ENCODE measurements at places on chromosomes 12 and 14.

DNA sequence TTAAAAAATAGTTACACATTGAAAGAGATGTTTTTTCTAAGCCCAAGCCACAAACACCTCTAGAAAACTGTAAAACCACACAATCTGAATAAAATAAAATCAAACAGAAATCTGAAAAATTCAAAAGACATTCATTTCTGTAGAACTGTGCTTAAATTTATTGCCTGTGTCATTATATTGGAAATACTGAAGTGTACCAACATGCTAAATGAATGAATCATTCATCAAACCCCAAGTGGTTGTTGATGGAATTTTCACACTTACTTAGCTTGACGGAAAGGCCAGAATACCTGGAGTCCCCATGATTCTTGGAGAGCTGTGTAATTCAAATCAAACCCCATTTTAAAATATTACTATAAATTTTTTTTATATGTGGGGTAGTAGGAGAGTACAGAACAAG, 2.7 kb downstream of the KITLG start:
- H3K4me1 ChIP-seq: peaks cover 10% of the 10 kb centered on the region
- no peak for DNase-seq
- no peak overlapping the region for H3K4me3 ChIP-seq
- H3K27ac ChIP-seq: no peak overlapping the region

DNA sequence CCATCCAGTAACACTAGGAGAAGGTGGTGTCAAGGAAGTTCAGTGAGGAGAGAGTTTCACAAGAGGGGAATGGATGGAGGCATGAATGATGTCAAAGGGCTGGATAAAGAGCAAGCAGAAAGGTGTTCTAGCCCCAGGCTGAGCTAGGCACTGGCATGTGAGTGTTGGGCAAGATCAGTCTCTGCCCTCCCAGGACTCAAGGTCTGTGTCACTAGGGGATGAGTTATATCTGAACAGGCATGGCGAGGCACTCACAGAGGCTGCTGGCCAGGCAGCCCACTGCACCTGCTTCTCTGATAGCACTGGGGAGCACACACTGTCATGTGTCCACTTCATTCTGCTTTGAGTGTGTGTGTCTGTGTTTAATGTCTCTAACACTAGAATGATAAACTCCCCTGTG, 903.8 kb downstream of the BCL11B start:
- no peak overlapping the region for H3K4me3 ChIP-seq
- H3K27me3 ChIP-seq: no peaks in the 10 kb centered on the region
- no peak for DNase-seq
- H3K27ac ChIP-seq: no peak overlapping the region
- H3K36me3 ChIP-seq: no peaks in the 10 kb centered on the region

- no peak overlapping the region for H3K4me3 ChIP-seq
- H3K27me3 ChIP-seq: no peaks in the 10 kb centered on the region
- no peak overlapping the region for H3K27ac ChIP-seq
- no peak for DNase-seq
- peaks cover 14% of the 10 kb centered on the region for H3K4me1 ChIP-seq
Observed at GRCh38 chr14:103382376-103382775, 2.8 kb upstream of the MARK3 start.

- H3K36me3 ChIP-seq: no peaks in the 10 kb centered on the region
- no peaks in the 10 kb centered on the region for H3K27me3 ChIP-seq
- DNase-seq: no peak
- H3K4me3 ChIP-seq: no peak overlapping the region
Observed at GRCh38 chr12:18828483-18828882, 90.6 kb downstream of the CAPZA3 start.

- H3K27me3 ChIP-seq: no peaks in the 10 kb centered on the region
- H3K4me1 ChIP-seq: no peaks in the 10 kb centered on the region
- DNase-seq: no peak
- no peak overlapping the region for H3K4me3 ChIP-seq
Observed at GRCh38 chr12:97960741-97961608, 498.4 kb downstream of the RMST start.

GRCh38 chr14:59391388-59391787, 73.8 kb downstream of the GPR135 start:
- H3K27me3 ChIP-seq: no peaks in the 10 kb centered on the region
- no peak for DNase-seq
- H3K27ac ChIP-seq: no peak overlapping the region
- H3K36me3 ChIP-seq: no peaks in the 10 kb centered on the region

- H3K4me3 ChIP-seq: no peak overlapping the region
- H3K27me3 ChIP-seq: no peaks in the 10 kb centered on the region
- no peaks in the 10 kb centered on the region for H3K36me3 ChIP-seq
- no peaks in the 10 kb centered on the region for H3K4me1 ChIP-seq
- no peak for DNase-seq
Observed at GRCh38 chr12:105622220-105622619, 291.7 kb downstream of the C12orf75 start.

GRCh38 chr12:6567112-6567670, 900 bp downstream of the NOP2 start:
- peak overlapping the region; percentile 88 for H3K27ac ChIP-seq
- H3K4me1 ChIP-seq: peaks cover 18% of the 10 kb centered on the region
- H3K4me3 ChIP-seq: peak overlapping the region; percentile 80
- DNase-seq: no peak
- no peaks in the 10 kb centered on the region for H3K27me3 ChIP-seq

DNA sequence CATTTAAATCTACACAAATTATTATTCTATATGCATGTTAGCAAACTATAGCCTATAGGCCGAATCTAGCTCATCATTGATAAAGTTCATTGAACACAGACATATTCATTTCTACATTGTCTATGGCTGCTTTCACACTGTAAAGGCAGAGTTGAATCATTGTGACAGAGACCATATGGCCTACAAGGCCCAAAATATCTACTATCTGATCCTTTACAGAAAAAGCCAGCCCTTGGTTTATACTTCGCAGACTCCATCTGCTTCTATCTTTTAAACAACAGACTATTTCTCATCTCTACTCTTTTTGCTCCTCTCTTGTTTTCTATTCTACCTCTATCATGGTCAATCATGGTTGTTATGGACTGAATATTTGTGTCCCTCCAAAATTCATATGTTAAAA, 190.7 kb downstream of the EXOC5 start:
- no peaks in the 10 kb centered on the region for H3K36me3 ChIP-seq
- no peak overlapping the region for H3K27ac ChIP-seq
- no peaks in the 10 kb centered on the region for H3K4me1 ChIP-seq
- no peaks in the 10 kb centered on the region for H3K27me3 ChIP-seq

- no peak for DNase-seq
- H3K4me3 ChIP-seq: no peak overlapping the region
- H3K4me1 ChIP-seq: peaks cover 23% of the 10 kb centered on the region
- H3K27me3 ChIP-seq: no peaks in the 10 kb centered on the region
Observed at GRCh38 chr14:58697930-58698642, 60.3 kb downstream of the DACT1 start.

DNA sequence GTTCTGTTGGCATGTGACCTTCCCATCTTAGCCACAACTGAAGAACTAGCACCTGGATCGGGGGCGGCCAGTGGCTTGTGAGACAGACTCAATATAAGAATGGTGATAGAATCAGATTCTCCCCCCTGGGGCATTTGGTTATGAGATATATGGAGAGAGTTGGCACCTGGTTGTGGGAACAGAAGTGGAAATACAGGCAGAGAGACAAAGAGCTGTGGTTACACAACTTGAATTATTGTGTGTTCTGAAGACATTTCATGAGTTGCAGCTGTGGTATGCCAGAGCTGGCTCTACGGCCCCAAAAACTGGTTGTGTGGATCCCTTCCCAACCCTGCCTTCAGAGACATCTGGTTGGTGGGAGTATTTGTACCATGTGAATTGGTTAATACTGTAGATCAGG, 2.9 kb upstream of the MSRB3 start:
- peaks cover 14% of the 10 kb centered on the region for H3K4me1 ChIP-seq
- no peak for DNase-seq
- H3K27me3 ChIP-seq: no peaks in the 10 kb centered on the region
- H3K4me3 ChIP-seq: no peak overlapping the region
- H3K36me3 ChIP-seq: no peaks in the 10 kb centered on the region

GRCh38 chr12:96034621-96035282, 635 bp downstream of the LTA4H start:
- no peaks in the 10 kb centered on the region for H3K27me3 ChIP-seq
- peak overlapping the region; percentile 83 for H3K4me3 ChIP-seq
- peaks cover 11% of the 10 kb centered on the region for H3K4me1 ChIP-seq
- H3K27ac ChIP-seq: peak overlapping the region; percentile 81

GRCh38 chr12:103620395-103620794, 33.3 kb downstream of the STAB2 start:
- no peaks in the 10 kb centered on the region for H3K36me3 ChIP-seq
- no peak overlapping the region for H3K27ac ChIP-seq
- no peak for DNase-seq
- H3K4me3 ChIP-seq: no peak overlapping the region
- H3K27me3 ChIP-seq: no peaks in the 10 kb centered on the region

DNA sequence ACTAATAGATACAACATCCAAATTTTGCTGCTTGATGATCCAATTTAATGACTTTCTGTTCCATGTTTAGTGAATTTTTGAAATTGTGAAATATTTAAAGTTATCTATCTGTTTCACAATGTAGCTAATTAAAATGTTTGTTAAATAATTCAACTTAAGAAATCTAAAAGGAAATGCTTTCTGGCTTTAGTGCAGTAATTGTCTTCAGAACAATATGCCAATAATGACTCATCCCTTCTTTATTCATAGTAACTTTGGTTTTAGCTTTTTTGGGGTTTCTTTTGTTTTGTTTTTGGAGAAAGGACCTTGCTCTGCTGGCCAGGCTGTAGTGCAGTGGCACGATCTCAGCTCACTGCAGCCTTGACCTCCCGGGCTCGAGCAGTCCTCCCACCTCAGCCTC, 479.2 kb upstream of the RGS6 start:
- no peak overlapping the region for H3K4me3 ChIP-seq
- no peak overlapping the region for H3K27ac ChIP-seq
- no peak for DNase-seq
- no peaks in the 10 kb centered on the region for H3K4me1 ChIP-seq
- H3K27me3 ChIP-seq: no peaks in the 10 kb centered on the region

DNA sequence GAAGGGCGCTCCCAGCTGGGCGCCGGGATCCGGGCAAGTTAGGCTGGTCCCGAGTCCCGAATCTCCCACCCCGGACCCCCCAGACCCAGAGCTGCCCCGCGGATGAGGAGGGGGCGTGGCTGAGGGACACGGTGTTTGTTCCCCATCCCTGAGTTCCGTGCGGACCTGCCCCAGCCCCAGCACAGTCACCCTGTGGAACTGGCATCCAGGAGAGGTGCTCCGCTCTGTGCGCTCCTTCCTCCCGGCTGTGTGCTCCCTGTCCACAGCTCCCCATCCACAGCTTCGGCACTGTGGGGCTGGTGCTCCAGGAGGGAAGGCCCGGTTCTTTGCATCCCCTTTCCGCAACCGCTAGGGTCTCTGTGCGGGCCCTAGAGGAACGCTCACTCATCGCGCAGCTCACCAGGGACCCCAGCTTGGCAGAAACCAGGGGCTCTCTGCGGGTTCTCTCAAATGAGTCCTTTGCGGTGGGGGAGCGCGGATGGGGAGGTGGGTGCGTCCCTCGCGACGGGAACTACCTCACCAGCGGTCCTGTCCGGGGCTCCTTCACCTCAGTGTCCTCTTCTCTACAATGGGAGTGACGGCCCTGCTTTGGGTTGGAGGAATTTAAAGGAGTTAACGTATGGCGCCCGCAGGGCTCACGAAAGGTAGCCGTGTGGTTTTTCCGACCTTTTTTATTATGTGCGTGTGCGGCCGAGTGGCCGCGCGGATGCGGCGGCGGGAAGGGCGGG, 845 bp downstream of the TMEM132C start:
- H3K27me3 ChIP-seq: no peaks in the 10 kb centered on the region
- DNase-seq: no peak
- no peak overlapping the region for H3K4me3 ChIP-seq
- H3K27ac ChIP-seq: no peak overlapping the region
- no peaks in the 10 kb centered on the region for H3K4me1 ChIP-seq
- no peaks in the 10 kb centered on the region for H3K36me3 ChIP-seq

- H3K4me1 ChIP-seq: no peaks in the 10 kb centered on the region
- H3K4me3 ChIP-seq: peak overlapping the region; percentile 37
- no peaks in the 10 kb centered on the region for H3K36me3 ChIP-seq
- no peaks in the 10 kb centered on the region for H3K27me3 ChIP-seq
Observed at GRCh38 chr12:130916241-130916911, 37.3 kb upstream of the ADGRD1 start.

DNA sequence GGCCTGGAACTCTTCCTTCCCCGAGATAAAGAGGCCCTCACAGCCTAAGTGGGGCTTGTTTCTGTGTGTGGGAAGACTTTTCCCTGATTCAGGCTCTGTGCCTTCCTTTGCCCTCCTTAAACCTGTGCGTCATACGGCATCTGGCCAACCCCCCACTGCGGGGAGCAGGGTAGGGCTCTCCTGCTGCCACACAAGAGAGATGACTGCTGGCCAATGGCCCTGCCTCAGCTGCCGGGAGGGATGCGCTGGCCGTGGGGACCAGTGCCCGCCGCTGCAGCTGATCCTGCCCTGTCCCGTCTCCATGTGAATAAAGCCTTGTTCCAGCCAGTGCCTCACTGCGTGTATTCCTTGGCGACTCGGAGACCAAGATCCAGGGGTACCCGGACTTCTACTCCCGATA, 42.5 kb upstream of the BEGAIN start:
- no peak overlapping the region for H3K4me3 ChIP-seq
- no peaks in the 10 kb centered on the region for H3K27me3 ChIP-seq
- no peaks in the 10 kb centered on the region for H3K4me1 ChIP-seq
- H3K36me3 ChIP-seq: no peaks in the 10 kb centered on the region
- no peak for DNase-seq
- H3K27ac ChIP-seq: no peak overlapping the region

- H3K4me1 ChIP-seq: no peaks in the 10 kb centered on the region
- no peaks in the 10 kb centered on the region for H3K27me3 ChIP-seq
- no peak overlapping the region for H3K4me3 ChIP-seq
- DNase-seq: no peak
Observed at GRCh38 chr12:96810477-96810876, 96.6 kb upstream of the NEDD1 start.

GRCh38 chr12:2212971-2213869, 160.4 kb downstream of the CACNA1C start:
- no peaks in the 10 kb centered on the region for H3K36me3 ChIP-seq
- H3K4me1 ChIP-seq: peaks cover 5% of the 10 kb centered on the region
- no peak overlapping the region for H3K27ac ChIP-seq
- H3K4me3 ChIP-seq: no peak overlapping the region
- no peak for DNase-seq

- H3K4me3 ChIP-seq: no peak overlapping the region
- peaks cover 5% of the 10 kb centered on the region for H3K4me1 ChIP-seq
- no peak for DNase-seq
- no peaks in the 10 kb centered on the region for H3K27me3 ChIP-seq
Observed at GRCh38 chr14:61355892-61356325, 34.5 kb downstream of the PRKCH start.

DNA sequence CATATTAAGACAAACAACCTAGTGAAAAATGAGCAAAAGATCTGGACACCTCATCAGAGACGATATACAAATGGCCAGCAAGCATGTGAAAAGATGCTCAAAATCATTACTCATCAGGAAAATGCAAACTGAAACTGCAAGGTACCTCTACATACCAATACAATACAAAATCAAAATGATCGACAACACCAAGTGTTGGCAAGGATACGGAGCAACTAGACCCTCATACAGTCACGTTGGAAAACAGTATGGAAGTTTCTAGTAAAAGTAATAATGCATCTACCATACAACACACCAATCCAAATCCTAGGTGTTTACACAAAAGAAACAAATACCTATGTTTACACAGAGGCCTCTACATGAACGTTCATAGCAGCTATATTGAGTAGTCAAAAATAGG, 99.9 kb downstream of the IPO8 start:
- H3K27ac ChIP-seq: no peak overlapping the region
- no peak overlapping the region for H3K4me3 ChIP-seq
- no peaks in the 10 kb centered on the region for H3K4me1 ChIP-seq
- no peak for DNase-seq
- no peaks in the 10 kb centered on the region for H3K27me3 ChIP-seq
